ENCODE measurements at places on chromosomes 2 and 18.

- no peak for DNase-seq
Observed at GRCh38 chr2:62178741-62179271, 17.1 kb upstream of the B3GNT2 start.

GRCh38 chr2:112310906-112311305, 35.5 kb downstream of the ZC3H6 start:
- no peak for DNase-seq

GRCh38 chr2:12852135-12852534, 135.4 kb downstream of the TRIB2 start:
- no peak for DNase-seq

DNA sequence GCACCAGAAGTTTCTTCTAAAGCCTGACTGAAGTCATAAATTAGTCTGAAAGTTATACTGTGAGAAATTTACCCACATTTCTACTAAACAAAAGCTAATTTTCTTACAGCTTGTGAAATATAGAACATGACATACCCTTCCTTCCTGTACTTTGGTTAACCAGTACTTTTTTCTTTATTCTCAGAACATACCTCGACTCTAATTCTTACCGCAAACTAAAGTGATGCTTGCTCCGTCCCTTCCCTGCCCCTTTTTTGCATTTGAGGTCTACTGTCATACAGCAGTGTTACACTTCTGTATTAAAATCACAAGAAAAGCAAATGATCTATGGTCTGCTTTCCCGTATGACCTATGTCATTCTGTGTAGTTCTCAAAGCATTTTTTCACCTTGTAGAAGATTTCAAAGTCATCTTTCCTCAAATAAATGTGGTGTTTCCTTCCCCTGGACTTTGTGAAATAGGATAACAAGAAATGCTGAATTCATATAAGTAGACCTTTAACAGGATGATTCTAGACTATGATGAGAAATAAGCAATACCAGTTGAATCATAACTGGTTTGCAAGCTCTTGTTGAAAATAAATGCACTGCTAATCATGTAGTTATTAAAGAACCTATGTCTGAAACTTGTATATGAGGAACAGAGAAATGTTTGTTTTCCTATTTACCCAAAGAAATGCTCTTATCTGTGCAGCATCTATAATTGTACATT, 30.4 kb downstream of the CYTIP start:
- DNase-seq, result no peak

DNA sequence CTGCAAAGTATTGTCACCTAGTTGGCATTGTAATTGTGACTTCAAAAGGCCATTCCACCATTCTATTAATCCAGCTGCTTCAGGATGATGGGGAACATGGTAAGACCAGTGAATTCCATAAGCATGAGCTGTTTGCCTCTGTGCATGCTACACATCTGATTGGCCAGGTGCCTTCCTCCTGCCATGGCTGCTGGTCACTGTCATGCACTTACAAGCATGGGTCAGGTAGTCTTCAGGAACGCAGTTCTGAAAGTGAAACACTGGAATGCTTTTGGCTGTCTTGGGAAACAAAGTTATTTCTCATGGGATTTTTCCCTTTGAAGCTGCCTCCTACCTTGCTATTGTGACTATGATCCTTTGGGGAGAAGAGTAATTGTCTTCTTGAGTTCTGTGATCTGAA, 267.6 kb downstream of the GBX2 start:
- no peak for DNase-seq

GRCh38 chr2:106094131-106094841, 99.8 kb downstream of the UXS1 start:
- DNase-seq, result no peak
